ENCODE measurements at places on chromosomes 2 and 18.

- no peak for DNase-seq
Measured at GRCh38 chr2:231457101-231457500, 7.2 kb downstream of the NCL start.

DNA sequence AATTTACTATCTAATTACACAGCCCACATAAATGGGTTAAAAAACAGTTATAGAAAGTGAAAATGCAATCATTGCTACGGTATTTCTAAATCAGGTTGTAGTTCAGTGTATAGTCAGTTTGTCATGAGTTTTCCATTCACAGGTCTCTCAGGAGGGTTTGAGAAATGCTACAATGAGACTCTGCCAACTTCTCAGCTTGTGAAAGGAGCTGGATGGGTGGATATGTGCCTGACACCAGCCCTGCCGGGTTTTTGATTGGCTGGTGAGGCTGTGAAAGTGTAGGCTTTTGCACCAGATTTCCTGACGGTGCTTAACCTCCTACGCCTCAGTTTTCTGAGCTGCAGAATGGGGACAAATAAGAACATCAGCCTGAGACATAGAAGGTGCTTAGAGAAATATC lies 102.6 kb upstream of the SMIM21 start:
- no peak for DNase-seq

GRCh38 chr2:205712508-205712907 lies 30.2 kb downstream of the NRP2 start:
- no peak for DNase-seq

- no peak for DNase-seq
Measured at GRCh38 chr2:61910603-61911002, 5.1 kb downstream of the COMMD1 start.

DNA sequence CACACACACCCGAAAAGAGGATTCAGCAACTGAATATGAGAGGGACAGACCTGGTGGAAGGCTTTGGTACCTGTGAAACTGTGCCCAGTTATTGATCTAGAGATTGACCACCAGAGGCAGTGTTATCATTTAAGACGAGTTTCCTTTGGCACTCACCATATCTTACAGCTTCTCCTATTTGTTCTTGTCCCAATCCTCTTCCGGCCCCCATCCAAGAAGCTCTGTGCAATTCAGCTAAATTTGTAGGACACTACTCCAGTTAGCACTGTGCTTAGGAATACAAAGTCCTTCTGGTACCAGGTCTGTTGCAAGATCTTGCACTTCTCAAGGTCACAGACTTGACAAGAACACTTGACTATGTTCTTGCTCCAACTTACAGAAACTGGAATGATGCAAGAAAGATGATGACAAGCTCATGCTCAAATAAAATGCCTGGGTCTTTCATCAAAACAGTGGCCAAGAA lies 177.7 kb downstream of the TMEM247 start:
- DNase-seq = no peak

- no peak for DNase-seq
Measured at GRCh38 chr2:168895771-168896170, 5.3 kb upstream of the G6PC2 start.

DNA sequence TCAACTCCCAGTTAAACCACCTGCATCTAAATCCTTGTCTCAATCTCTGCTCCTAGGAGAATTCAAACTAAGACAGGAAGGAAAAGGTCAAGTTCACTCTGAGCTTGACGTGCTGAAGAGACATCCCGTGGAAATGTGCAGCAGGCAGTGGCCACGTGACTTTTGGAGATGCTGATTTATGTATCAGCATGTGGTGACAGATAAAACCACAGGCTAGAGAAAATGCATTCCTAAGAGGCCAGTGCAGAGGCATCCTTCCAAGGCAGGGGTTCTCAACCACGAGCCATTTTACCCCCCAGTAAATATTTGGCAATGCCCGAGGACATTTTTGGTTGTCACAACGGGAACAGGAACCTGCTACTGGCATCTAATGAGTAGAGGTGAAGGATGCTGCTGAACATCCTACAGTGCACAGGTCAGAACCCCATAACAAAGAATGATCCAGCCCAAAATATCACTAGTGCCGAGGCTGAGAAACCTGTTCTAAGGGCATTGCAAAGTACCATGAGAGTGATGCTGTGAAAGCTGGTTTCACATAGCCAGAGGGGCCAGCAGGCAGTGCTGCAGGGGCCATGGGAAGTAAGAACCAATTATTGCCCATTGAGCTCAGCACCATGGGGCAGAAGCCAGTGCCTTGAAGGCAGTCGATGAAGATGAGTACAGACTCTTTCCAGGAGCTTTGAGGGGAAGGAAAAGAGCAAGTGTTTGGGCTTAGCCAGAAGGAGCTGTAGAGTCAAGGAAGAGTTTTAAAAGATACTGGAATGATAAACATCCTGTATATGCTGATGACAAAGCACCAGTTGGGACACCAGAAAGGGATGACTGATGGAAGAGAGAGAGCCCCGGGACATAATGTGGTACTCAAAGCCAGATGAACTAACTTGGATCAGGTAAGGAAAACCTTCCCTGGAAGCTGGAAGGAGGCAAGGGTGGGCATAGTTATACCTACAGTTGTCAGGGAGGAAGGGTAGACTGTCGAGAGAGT lies 174.6 kb downstream of the HAUS1 start:
- DNase-seq = no peak

DNA sequence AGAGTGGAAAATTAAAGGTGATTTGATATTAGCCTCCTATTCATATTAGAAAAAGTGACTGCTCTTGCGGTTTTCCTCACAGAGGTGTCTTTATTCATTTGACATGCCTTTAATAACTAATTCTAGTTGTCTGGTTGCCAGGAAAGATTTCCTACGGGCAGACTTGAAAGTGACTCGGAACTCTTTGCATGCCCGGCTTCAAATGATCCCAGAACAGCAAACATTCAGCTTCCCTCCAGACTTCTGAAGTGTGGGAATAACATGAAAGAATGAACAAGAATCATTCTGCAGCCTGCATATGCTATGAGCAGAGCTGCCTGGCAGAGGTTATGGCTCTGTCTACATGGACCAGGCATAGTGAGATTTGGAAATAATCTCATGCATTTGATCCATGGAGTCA lies 89.6 kb upstream of the PKDCC start:
- DNase-seq = no peak

- DNase-seq = no peak
Measured at GRCh38 chr2:217449444-217449843, 553.4 kb downstream of the TNS1 start.

DNA sequence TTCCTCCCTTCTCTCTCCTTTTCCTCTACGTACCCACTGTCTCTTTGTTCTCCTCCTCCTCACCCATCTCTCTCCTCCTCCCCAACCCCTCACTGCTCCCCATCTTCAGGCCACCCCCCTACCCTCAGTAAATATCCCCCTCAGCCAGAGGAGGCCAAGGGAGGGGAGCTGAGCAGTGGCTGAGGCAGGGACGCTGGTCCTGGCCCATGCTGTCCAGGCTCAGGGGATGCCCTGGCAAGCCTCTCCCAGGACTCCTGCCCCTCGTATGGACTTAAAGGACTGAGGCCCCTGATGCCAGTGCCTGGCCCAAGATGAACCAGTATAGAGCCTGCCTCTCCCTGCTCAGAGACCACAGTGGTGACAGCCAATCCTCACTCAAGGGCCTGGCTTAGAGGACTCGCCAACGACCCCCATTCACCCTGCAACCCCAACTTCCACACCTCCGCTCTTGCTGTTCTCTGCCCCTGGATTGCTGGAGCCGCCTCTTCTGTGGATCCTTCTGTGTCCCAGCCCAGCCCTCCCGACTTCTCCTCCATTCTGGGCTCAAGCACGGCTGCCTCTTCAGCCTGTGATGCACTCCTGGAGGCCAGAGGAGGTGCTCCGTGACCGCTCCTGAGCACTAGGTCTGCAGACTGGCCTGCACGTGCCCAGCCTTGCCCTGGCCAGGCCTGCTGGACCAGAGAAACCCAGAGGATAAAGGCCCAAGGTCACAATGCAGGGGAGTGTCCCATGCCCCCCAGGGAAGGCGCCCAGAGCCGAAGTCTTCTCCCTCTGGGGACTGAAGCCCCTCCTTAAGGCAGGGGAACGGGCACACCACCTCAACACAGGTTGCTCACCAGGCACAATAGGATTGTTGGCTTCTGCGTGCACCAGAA lies 9.5 kb upstream of the DUSP2 start:
- DNase-seq = no peak

- DNase-seq = no peak
Measured at GRCh38 chr2:230471074-230471473, 55.1 kb downstream of the SP100 start.

DNA sequence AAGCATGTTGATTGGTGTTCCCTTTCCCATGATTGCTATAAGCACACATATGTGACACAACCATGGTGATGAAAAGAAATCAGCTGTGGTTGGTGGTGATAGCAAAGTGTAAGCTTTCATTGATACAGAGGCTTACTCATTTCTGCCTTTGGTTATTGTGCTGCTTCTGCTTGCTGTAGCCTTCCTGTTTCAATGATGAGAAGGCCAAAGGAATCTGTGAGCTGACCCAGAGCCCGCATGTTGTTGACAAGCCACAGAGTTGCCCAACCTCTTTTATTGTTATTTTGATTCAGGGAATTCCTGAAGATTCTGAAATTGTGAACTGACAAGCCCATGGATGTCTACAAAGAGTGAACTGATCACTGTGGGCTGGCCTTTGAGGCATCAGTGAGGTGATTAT lies 164.4 kb downstream of the TMEFF2 start:
- DNase-seq = no peak

- DNase-seq = no peak
Measured at GRCh38 chr18:48835119-48835518, 115.6 kb downstream of the SMAD7 start.

GRCh38 chr2:95313296-95314131 lies 16.4 kb downstream of the KCNIP3 start:
- DNase-seq = no peak

GRCh38 chr18:3332376-3332775 lies 70.4 kb downstream of the MYL12B start:
- DNase-seq = no peak

GRCh38 chr2:236545814-236546480 lies 23.7 kb upstream of the ACKR3 start:
- no peak for DNase-seq

GRCh38 chr2:71534826-71535225 lies 81.5 kb downstream of the DYSF start:
- no peak for DNase-seq

DNA sequence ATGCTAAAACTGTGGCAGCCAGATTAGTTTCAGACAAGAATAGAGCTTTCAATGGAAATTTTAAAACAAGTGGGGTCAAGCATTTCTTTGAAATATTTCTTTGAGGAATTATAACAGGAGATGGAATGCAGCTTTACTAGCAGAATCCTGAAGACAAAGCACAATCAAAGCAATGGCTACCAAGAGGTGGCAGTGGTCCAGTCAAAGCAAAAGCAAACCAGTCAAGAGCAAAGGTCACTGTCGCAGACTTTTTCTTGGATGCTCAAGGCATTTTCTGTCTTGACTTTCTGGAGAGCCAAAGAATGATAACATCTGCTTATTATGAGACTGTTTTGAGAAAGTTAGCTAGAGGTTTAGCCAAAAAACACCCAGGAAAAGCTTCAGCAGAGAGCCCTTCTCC lies 351.2 kb upstream of the DLGAP1 start:
- DNase-seq = no peak

DNA sequence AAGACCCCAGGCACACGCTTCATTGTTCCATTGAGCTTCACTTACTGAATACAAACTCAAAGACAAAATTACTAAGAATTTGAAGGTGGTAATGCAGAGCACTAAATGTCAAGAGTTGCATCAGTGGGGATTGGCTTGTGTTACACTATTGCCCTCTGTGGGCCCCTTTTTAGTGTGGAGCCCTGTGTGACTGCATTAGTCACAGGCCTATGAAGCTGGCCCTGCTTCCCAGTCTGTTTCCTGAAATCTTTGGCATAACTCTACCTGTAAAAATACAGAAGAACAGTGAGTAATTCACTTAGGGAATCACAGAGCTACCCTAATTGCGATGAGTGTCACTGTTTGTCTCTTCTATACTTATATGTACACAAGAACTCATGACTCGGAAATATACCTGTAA lies 40.0 kb upstream of the STPG4 start:
- no peak for DNase-seq

DNA sequence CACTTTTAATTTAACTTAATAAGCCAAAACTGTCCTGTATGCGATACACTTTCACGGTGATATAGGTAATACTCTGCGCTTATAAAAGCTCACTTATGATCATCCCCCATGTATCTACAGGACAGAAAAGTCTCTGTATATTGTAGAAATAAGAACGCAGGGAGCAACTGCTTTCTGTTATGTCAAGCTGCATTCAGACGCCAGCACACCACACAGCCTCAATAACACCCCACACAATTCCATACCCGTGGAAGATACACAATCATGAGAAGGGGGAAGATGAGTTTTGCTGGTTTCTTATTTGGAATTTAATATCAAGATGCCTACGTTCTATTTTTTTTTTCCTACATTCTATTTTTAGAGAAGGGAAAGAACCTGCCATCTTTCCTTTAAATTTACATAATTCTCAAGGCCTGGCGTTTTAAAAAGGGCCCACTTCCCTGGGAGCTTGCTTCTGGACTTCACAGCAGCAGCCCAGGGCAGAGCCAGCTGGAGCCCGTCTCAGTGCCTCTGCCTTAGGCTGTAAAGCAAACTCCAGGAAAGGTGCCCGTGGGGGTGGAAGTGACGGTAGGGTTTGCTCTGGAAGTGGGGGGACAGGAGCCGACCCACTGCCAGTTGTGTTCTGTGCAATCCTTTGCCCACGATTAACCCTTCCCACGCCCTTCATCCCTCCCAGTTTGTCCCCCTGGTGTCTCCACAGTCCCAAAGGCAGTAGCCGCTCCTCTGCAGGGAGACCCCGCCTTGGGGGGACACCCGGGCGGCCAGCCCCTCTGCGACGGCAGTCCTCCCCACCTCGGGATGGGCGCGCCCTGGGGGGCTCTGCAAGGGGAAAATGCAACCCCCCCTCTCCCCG lies 5.3 kb downstream of the PTGR3 start:
- DNase-seq = no peak

- no peak for DNase-seq
Measured at GRCh38 chr2:86453836-86454235, 12.7 kb downstream of the KDM3A start.
